ENCODE measurements at places on chromosomes 4 and X.

DNA sequence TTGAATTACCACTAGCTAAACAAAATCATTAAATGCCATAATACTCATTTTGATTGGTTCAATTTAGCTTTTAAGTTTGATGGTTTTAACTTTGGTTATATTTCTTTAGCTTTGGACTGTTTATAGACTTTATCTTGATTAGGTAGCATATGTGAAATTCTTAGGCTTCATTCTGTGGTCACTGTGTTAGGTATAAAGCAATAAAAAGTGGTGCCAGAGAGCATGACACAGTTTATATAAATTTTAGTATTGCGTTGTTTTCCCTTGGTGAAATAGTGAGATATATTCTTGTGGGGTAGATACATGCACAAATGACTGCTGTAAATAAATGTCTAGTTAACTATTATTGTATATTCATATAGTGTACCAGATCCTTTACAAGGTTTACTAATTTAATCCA lies 474.2 kb upstream of the GRID2 start:
- DNase-seq: no peak

- DNase-seq: no peak
Measured at GRCh38 chr4:1501754-1502500, 95.7 kb upstream of the NKX1-1 start.

DNA sequence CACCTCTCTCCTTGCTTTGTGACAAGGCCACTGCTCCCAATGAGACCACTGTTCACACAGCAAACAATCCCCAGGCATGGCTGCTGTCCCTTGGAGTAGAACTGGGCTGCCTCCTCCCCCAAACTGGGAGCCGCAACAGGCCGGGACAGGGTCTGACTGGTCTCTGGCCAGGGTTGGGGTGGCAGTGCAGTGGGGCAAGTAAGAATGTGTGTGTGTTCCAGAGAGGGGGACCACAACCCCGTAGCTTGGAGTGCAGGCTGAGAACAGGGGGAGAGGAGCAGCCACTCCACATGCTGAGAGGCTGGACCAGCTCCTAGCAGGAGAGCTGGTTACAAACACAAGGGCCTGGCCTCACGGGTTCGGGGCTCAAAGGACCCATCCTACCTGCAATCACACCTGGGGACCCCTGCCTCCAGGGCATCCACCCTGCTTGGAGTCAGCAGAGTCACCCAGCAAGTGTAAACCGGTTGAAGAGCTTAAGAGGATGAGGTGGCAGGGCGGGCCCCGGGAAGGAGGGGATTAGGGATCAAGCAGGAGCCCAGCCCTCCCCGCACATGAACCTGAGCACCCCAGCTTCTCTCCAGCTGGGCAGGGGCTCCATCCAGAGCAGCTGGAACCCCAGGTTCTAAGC lies 3.8 kb upstream of the ZNF185 start:
- no peak for DNase-seq

- DNase-seq: no peak
Measured at GRCh38 chr4:154471526-154472331, 19.9 kb downstream of the DCHS2 start.

DNA sequence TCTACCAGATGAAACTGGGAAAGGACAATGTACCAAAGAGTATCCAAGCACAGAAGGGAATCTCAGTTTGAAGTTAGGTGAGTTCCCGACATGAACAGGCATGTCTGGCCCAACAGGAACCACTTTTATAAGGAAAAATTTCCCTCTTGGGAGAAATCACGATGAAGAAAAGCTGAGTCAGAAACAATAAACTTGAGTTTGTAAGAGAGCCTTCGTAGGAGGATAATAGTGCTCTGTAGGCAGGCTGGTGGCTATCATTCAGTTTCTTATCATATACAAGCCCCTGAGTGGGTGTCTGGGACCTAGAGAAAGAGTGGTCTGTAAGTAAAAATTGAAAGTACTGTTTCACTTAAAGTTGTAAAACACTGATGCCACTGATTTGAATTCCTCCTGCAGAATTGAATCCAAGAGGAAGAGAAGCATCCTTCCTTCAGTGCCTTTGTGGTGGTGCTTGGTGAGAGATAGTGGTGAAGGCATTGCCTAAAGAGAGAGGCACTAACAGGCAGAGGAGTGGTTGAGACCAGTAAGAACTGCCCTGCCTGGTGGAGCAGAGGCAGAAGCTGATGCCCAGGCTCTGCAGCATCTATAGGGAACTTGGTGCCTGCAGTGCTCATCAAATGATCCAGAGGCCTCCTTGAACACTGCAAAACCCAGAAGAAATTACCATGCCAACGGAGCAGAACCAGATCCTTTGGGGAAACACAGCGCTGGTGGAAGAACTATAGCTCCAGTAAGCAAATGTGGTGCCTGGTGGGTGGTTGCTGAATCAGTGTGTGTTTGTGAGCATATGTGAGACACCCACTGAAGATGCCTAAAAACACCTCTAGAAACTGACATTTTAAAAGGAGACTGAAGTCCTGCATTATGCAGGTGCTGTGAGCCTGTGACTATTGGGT lies 31.7 kb upstream of the METAP1 start:
- DNase-seq: no peak

DNA sequence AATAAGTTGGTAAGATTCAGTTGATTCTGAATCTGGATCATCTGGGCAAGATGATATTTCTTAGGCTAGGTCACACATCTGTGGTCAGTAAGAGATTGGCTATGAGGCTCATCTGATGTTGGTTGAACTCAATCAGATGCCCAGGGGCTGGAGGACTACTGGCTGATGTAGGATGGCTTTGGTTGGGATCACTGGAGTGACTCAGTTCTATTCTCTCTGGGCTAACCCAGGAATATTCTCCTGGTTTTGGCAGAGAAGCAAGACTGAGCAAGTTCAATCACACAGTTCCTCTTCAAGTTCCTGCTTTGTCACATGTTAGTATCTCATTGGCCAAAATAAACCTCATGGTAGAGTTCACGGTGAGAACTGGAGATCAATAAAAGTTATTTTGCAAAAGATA lies 902.3 kb upstream of the SLIT2 start:
- no peak for DNase-seq

Measured in GM13977 (cell line).